ENCODE measurements at places on chromosomes 6 and 20. TPM values are rescaled to one million over a fixed set of nuclear protein-coding genes. Genes with fewer than 3 reads are reported as not detected.

DNA sequence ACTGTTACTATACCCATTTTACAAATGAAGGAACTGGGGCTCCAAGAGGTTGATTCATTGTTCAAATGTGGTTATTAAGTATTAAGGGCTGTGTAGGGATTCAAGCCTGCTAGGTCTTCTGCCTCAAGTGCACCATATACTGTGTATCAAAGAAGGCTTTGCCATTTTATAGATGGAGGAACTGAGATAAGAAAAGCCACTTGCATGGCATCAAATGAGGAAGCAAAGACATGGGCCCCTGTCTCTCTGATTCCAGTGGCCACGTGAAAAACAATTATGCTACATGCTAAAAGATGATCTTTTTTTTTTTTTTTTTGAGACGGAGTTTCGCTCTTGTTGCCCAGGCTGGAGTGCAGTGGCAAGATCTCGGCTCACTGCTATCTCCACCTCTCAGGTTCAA, 67.0 kb downstream of the TMEM200A start:
- DNase-seq = no peak

- DNase-seq = no peak
Observed at GRCh38 chr6:38580030-38580429, 59.7 kb downstream of the BTBD9 start.

GRCh38 chr6:156944412-156944811, 167.2 kb downstream of the ARID1B start:
- DNase-seq = no peak

DNA sequence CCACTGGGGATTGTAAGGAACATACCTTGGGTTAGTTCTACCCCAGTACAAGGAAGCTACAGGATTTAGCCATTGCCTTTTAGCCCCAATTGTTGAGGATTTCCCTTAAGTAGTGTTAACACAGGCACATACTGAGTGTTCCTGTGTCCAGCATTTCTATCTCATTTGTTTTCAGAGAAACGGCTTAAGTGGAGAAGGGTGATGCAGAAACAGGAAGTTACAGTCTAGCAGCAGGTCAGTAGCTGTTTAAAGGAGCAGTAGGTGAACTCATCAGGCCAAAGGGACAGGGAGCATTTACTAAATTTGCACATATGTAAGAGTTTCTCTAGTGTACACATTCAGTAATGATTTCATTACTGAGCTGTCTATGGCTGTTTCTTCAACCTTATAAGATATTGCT, 644.2 kb upstream of the GJE1 start:
- no peak for DNase-seq

Gene YIPF3
- total RNA-seq = 61.3 TPM

DNA sequence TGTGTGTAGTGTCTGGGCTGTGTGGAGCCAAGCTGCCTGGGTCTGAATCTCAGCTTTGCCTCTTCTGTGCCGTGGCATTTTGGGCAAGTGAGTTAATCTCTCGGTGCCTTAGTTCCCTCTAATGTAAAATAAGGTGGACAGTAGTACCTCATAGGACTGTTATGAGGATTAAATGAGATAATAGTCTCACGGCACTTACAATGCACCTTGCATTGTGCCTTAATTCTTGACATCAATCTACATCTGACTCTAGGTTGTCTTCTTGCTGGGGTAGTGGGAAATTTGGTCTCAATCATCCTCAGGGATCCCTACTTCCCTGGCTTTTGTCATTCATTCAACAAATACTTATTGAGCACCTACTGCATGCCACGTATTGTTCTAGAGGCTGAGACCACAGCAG, 70.7 kb upstream of the ZNFX1 start:
- no peak for DNase-seq

Gene HLA-B
- 620 TPM for total RNA-seq

GRCh38 chr6:150902142-150902776, 36.8 kb downstream of the MTHFD1L start:
- no peak for DNase-seq

Gene IDH3B
- 47.3 TPM for total RNA-seq

- DNase-seq = peak; percentile 86
Observed at GRCh38 chr6:166998256-166999144, 697 bp upstream of the CEP43 start.

Gene MLN
- total RNA-seq = not detected

Gene RIPOR2
- 11.8 TPM for total RNA-seq

Gene HLA-F
- 31.5 TPM for total RNA-seq

GRCh38 chr20:31606804-31607639, 1.9 kb downstream of the ID1 start:
- DNase-seq = peak; percentile 83

DNA sequence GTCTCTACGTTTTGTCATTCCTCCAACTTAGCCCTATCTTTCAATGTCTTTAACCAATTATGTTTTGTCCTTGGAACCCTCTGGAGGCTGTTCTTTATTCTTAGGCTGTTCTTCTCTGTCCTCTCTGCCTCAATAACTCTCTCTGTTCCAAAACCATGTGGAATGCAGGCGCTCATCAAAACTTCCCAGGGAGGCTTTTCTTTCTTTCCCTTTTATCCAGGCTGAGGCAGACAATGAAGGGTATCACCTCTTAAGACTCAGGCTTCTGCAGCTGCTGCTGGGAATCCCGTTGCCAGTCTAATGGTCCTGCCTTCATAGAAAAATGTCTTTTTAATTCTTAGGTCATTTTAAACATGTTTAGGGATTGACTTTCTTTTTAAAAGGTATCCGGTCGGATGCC, 544.7 kb downstream of the CDH26 start:
- DNase-seq = no peak

DNA sequence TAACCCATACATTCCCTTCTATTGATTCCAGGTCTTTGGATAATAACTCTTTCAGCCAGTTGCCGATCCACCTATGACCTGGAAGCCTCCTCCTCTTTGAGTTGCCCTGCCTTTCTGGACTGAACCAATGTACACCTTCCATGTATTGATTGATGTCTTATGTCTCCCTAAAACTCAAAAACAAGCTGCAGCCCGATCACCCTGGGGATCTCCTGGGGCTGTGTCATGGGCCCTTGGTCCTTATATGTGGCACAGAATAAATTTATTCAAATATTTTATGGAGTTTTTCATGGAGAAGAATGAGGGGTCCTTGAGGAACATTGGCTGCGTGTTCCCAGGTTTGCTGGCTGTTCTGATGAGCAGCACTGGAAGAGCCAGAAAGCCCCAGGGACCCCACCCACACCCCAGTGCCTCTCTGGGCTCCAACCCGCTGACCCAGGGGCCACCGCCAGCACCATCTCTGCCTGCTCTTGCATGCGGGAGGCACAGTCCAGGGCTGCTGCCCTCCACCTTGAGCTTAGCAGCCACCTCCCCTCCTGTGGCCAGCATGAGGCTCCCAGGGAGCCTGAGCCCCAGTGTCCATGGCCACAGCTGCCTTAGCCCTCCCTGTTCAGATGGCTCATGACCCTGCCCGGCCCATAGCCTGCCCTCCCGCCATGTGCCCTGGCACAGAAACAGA, 36.5 kb upstream of the CST7 start:
- DNase-seq = peak; percentile 34

Gene CBLN4
- total RNA-seq = 0.19 TPM

- DNase-seq = no peak
Observed at GRCh38 chr6:423055-423798, 31.7 kb downstream of the IRF4 start.

DNA sequence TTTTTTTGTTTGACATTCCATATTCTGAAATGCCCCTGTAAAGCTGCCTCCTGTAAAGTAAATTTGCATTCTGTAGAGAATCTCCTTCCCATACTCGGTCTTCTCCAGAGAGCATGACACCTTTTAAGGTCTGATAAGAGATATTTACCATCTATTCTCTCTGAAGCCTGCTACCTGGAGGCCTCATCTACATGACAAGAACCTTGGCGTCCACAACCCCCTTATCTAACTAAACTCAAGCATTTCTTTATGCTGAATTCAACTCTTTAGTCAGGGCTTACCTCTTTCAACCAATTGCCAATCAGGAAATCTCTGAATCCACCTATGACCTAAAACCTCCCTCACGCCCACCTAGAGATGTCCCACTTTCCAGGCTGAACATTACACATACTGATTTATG, 51.6 kb downstream of the FAM184A start:
- no peak for DNase-seq

- peak; percentile 82 for DNase-seq
Observed at GRCh38 chr6:5085648-5086293, 630 bp downstream of the PPP1R3G start.

DNA sequence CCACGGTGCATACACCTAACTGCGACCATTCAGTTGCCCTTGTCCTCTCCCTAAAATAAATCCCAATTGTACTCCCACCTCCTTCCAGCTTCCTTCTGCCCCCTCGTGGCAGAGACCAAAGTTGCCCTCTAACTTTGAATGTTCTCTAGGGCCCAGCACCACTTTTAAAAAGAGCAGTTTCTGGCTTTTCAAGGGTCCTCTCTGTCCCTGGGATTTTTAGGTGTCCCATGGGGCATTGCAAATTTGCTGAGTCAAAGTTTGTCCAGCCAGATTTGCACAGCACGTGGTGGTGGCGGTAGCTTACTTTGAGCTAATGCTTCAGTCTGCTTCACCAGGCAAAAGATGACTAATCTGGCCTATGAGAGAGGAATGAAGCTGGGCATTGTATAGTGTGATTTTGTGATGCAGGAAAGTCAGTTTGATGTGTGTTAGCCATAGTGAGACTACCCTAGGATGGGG, 100.2 kb downstream of the PERP start:
- DNase-seq = no peak

GRCh38 chr6:164214066-164214465, 799.5 kb downstream of the QKI start:
- DNase-seq = no peak

Gene KCNK15
- total RNA-seq = 4.1 TPM

Gene GPLD1
- total RNA-seq = 2.5 TPM

DNA sequence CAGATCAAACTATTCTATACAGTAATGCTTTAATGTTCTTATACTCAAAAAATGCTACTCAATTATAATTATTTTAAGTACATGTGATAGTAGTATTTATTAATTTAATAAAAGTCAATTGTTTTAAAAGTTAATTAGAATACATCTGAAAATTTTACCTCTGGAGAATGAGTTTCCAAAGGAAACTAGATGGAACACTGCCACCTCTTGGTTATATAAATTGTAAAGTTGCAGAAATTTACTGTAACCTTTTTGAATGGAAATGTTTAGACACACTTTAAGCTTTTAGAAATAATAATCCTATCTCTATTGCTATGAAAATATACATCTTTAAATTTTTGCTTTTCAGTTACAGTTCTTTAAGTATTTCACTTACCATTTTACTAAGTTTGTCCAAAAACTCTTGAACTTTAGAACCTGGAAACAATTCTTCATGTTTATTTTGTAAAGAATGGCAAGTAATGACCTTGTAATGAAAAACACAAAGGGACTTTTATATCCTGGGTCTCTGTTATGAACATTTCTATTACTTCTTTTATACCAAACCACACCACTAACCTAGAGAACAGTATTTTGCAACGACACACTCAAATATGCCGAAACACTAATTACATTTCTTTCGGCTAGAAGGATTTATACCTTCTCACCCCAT, 10.9 kb upstream of the BMP5 start:
- no peak for DNase-seq

Gene NKAIN4
- not detected for total RNA-seq

DNA sequence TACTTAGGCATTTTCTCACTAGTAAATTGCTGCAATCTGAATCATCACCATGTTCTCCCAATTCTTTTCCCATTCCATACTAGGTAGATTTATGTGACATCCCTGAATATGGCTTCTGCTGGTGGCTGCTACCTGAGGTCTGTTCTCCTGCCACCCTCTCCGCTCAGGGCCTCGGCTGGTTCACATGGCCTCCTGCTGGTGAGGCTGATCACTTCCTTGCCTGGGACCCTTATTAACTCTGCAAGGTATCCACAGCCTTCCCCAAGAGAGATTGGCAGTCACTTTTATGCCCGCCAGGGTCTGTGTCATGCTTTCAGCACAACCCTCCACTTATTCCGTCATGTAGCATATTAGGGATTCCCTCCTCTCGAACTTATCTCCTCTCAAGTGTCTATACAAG, 424.5 kb upstream of the FLRT3 start:
- DNase-seq = no peak

GRCh38 chr6:135234492-135234780, 53.3 kb downstream of the MYB start:
- no peak for DNase-seq

Gene PSMB8
- total RNA-seq = 37.7 TPM

- no peak for DNase-seq
Observed at GRCh38 chr6:12968839-12969558, 252.4 kb downstream of the PHACTR1 start.

GRCh38 chr6:44696686-44697085, 309.2 kb downstream of the CDC5L start:
- no peak for DNase-seq

DNA sequence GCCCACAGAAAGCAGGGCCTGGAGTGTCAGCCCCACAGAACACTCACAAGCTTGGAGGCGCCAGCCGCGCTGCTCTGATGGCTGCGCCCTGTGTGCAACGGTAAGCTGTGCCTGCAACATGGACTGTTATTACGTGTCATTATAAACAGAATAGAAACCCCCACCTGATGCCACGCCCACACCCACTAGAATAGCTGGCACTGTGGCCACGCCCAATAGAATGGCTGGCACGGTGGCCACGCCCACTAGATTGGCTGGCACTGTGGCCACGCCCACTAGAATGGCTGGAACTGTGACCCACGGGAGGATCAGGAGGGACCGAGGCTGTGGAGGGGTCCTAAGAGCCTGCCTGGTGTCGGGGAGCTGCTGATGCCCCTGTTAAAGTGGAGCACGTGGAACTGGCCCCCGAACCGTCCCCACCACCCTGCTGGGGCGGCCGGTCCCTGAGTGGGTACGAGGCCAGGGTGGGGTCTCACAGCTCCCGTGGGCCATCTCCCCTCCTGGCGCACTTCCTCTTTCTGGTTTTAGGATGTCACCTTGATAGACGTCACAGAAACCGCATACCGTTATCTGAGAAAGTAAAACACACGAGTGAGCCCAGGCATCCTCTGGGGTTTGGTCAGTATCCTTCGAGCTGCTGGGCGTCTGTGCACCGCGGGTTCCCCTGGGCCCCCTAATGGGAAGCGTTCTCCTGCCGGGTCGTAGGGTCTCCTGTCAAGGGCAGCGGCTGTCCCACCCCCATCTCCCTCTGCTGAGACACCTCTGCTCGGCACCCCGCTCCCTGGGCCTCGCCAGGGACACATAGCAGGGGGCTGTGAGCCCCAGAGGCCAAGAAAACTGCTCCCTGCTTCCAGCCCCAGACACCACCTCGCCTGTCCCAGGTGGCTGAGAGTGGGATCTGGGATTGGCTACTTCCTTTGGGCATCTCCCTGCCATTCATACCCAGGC, 25.4 kb downstream of the SLC17A9 start:
- DNase-seq = no peak

Gene SLC22A23
- 5.2 TPM for total RNA-seq

Gene CLVS2
- not detected for total RNA-seq

- DNase-seq = no peak
Observed at GRCh38 chr6:28922004-28922820, 1.6 kb downstream of the TRIM27 start.

Measured in posterior vena cava (tissue), 2 donors.